ENCODE measurements at places on chromosomes 2 and 18.
A peak's percentile ranks its signal among the peaks of the same experiment; 100 is the strongest.

DNA sequence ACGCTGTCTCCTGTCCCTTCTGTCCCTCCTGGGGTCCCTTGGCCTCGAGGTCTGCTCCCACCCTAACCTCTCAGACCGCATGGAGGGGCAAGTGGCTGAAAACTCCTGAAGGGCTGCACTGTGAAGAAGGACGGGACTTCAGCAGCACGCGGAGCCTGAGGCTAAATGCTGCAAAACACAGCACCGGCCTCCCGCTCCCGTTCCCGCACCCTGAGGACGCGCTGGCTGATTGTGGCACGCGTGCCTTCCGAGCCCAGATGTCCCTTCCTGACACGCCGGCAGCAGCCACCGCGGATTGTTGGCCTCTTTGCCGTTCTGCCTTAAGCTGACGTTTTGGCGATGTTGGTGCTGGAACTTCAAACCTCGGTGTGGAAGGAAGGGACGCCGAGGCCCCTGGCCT, 125.9 kb upstream of the CTDP1 start:
- DNase-seq, result no peak

DNA sequence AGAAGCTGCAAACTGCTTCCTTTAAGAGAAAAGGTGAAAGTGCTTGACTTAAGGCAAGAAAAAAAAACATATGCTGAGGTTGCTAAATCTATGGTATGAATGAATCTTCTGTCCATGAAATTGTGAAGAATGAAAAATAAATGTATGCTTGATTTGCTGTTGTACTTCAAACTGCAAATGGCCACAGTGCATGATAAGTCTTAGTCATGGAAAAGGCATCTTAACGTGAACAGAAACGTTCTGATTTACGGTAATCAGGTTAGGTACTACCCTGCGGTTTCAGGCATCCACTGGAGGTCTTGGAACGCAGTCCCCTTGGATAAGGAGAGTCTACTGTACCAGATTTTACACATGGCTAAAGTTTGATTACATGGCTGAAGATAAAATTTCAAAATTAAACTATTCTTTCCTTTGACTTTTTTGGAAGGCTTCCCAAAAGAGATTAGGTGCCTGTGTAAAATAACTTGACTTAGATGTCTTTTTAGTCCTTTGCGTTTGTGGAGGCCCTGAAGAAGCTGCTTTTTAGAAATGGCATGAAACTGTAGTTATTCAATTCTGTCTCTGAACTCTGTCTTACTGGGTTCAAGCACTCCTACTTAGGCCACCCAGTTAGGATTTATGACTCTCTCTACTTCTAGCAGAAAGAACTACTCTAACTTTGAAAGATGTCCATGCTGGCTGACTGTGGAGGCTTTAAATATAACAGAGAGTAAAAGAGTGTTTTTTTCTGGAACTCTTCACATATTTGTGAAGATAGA, 35.9 kb upstream of the SCN9A start:
- no peak for DNase-seq

GRCh38 chr2:216279459-216279858, 92.8 kb downstream of the MARCHF4 start:
- DNase-seq, result no peak

DNA sequence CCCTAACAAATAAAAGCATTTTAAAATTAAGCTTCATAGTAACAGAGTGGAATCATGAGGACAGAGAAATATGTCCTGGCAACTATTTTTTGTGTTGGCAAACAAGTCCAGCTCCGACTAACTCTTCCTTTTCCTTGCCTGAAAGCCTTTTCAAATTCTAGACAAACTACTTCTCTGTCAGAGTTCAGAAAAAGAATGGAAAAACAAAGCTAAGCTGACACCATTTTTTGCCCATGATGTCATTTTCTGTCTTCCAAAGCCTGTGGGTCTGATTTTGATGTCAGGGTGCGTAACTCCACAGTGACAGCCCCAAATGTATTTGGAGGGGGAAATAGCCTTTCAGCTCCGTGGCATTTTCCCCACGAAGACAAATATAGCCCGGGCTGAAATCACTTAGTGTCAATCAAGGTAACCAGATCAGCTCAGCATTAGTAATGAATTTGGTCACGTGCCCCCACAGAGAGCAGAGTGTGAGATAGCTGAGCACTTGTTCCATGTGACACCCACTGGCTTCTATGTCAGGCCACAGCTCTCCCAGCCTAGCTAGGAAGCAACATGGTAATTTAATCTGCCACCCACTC, 233.0 kb upstream of the SIX2 start:
- peak; percentile 66 for DNase-seq

GRCh38 chr18:850960-851359, 38.9 kb upstream of the YES1 start:
- no peak for DNase-seq

DNA sequence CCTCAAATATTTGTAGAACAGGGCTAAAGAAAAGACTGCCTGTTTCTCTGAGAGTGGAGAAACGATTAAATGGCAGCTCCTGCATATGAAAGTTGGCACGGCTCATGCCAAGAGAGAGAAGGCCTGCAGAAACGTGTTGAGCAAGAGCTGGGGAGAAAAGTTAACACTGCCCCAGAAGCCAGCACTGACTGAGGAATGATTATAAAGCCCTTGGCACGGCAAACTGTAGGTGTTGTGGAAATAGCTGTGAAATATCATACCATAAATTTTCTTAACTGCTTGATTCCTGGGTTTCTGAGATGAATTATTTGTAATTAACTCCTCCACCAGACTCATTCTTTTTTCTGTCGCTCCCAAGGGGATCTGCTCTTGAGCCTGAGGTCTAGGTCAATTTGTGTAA, 4.3 kb downstream of the FRZB start:
- DNase-seq, result no peak

- no peak for DNase-seq
Measured at GRCh38 chr2:108287169-108287568, 1.5 kb upstream of the SULT1C2 start.

GRCh38 chr2:171523088-171524017, 1.1 kb downstream of the CYBRD1 start:
- no peak for DNase-seq

DNA sequence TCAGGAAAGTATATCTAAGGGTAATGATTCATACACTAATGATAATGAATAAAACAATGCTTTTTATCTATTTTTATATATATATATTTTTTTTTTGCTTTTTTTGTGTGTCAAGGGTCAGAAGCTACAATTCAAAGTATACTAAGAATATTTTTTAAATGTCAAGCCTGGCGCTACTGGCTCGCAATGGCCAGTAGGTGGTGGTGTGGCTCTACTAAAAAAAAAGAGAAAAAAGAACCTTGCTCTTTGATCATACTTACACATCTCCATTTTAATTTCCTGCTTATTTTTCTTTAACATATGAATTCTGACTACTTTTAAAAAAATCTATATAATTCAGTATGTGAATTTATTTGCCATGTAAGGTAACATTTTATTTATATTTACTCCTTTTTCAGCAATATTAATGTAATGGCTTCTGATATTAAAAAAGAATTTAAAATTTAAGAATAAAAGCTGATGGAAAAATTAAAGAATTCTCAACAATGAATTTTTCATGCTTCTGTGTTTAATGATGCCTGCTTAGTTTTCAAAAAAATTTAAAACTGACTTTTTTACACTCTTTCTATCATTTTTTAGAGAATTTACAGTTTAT, 232.9 kb downstream of the GULP1 start:
- no peak for DNase-seq

- no peak for DNase-seq
Measured at GRCh38 chr18:48997985-48998831, 47.4 kb upstream of the SMAD7 start.

GRCh38 chr18:75200071-75200470, 8.9 kb downstream of the PTGR3 start:
- no peak for DNase-seq

GRCh38 chr2:36650031-36650829, 46.3 kb upstream of the VIT start:
- no peak for DNase-seq

- no peak for DNase-seq
Measured at GRCh38 chr2:240526521-240526920, 31.3 kb downstream of the ANKMY1 start.

GRCh38 chr2:181621779-181622490, 35.0 kb downstream of the CERKL start:
- DNase-seq, result no peak

GRCh38 chr2:219056176-219056895, 4.4 kb downstream of the IHH start:
- DNase-seq, result no peak

- DNase-seq, result no peak
Measured at GRCh38 chr2:60490848-60491247, 62.6 kb downstream of the BCL11A start.

DNA sequence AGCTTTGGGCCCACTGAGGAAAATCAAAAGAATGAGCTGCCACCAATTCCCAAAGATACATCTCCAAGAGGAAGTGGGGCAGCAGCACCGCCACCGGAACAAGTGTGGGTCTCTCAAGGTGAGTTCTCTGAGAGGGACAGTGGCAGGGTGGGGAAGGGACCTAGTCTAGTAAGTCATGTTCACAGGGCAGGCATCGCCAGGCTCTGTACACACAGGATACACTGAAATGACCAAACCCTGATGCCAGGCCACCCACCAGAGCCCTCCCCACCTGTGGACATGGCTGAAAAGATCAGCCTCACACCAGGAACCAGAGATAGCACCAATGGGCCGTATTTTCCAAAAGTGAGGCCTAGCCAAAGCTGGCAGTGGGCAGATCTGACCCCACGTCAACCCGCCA, 108.2 kb upstream of the SMAD2 start:
- DNase-seq, result no peak

DNA sequence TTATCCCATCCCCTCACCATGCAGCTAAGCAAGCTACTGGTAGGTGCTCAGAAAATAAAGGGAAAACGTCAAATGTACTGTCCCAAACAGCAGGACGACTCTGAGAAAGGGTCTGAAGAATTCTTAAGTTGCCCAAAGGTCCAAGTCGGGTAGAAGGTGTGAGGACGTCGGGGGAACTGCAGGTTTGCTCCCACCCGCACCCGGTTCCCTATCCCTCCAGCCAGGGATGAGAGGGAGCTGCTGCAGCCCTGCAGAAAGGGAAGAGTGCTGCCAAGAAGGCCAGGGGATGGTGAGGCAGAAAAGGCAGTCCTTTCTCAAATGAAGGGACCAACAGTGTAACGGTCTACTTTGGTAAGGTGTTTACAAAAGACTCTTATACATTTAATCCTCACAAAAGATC, 6.9 kb upstream of the UCN start:
- DNase-seq, result no peak
